ENCODE measurements at places on chromosomes 5 and 9.

GRCh38 chr5:135075621-135076020, 41.6 kb upstream of the PITX1 start:
- no peak for DNase-seq

- DNase-seq = no peak
These were observed 585.7 kb downstream of the ACTL7B start for GRCh38 chr9:108270051-108270450.

DNA sequence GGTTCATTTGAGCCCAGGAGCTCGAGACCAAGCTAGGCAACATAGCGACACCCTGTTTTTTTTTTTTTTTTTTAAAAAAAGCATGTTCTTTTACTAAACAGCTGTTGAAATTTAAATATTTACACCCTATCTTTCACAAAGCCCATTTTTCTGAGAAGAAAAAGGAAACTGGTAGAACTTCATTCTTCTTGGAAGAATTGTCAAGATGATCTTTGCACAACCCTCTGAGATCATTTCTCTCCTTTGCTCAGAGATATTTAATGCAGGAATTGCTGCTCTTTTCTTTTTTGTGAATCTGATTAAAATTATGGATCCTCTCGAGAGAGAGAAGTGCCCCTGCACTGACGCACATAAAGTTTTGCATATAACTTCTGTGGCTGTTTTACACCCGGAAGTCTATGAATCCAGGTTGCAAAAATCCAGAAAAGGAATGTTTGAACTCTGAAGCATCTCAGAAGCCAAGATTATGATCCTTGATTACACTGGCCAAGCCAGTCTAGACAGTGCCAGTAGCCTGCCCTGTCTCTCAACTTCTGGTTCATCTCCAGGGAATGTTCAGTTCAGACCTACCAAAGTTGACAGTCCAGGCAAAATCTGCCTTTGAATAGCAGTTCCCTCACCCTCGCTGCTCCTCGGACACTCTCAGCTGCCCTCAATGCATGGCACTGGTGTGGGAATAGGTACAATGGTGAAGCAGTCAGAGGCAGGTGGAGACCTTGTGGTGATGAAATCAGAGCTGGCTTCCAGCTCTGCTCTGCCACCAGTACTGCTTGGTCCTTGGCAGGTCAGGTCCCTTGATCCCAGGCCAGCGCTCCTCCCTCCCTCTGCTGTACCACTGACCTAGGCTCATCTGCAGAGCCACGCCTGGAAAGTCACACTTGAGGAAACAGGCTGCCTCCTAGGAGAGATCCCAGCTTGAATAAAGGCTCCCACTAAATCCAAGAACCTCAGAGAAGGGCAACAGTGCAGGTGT, 13.3 kb upstream of the SLC31A2 start:
- no peak for DNase-seq

DNA sequence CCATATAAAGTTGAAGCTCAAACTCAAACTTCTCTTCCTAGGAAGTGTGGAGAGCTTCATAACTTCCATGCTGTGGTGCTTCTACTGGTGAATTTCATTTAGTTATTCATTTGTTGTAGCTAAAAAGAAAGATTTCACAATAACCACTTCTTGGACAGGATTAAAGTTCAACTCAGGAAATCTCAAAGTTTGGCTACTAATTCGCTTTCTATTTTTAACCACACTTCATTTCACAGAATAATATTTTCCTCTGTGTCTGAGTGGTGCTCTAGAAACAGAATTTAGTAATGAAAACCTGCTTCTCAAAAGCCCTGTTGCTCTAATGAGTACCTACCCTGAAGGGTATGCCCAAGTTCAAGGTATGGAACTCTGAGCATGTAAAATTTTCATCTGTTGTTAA, 73.9 kb downstream of the ACTBL2 start:
- no peak for DNase-seq

Data from stimulated activated naive CD4-positive, alpha-beta T cell treated with Interleukin-2 at 50 U/mL for 16 hours (primary cell).